Lung (tissue), 17 donors: ENCODE measurements at places on chromosomes 12 and 14. TPM values are rescaled to one million over a fixed set of nuclear protein-coding genes. Genes with fewer than 3 reads are reported as not detected.
A peak's percentile ranks its signal among the peaks of the same experiment; 100 is the strongest.

- H3K4me3 ChIP-seq, result peak within 1 kb of the TSS; percentile 46
- H3K27ac ChIP-seq, result peak within 1 kb of the TSS; percentile 83
- peaks cover 33% of the 10 kb centered on the region for H3K4me1 ChIP-seq
- H3K27me3 ChIP-seq, result peaks cover 16% of the 10 kb centered on the region
- peak; percentile 67 for DNase-seq
- no peaks in the 10 kb centered on the region for H3K36me3 ChIP-seq
Measured at GRCh38 chr12:22334410-22335100, at the start of gene ST8SIA1. TSS of gene ST8SIA1 (minus strand) at chr12:22334707. CDS start at chr12:22334232, 475 bp downstream.

DNA sequence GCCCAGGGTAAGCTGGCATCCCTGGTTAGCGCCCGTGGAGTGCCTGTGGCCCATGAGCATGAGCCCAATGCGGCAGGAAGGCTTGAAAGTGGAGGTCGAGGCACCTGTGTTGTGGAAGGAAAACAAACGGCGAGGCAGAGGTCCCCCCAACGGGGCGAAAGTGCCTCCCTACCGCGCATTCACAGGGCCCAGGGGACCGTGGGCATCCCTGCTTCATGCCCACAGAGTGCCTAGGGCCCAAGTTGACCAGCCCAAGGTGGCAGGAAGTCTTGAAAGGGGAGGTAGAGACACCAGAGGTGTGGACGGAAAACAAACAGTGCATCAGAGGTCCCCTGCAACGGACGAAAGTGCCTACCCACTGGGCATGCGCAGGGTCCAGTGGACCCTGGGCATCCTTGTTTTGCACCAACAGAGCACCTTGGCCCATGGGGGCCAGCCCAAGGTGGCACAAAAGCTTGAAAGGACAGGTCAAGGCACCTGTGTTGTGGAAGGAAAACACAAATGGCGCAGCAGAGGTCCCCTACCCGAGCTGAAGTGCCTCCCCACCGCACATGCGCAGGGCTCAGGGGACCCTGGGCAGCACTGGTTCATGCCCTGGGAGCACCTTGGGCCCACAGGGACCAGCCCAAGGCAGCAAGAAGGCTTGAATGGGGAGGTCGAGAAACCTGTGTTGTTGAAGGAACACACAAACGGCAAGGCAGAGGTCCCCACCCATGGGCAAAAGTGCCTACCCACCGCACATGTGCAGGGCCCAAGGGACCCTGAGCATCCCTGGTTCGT is 377.5 kb downstream of the ALG10 start:
- H3K4me1 ChIP-seq, result no peaks in the 10 kb centered on the region
- H3K4me3 ChIP-seq, result no peak overlapping the region
- H3K27ac ChIP-seq, result no peak overlapping the region
- H3K27me3 ChIP-seq, result no peaks in the 10 kb centered on the region
- DNase-seq, result no peak
- no peaks in the 10 kb centered on the region for H3K36me3 ChIP-seq

- no peak overlapping the region for H3K27ac ChIP-seq
- DNase-seq, result no peak
- H3K4me3 ChIP-seq, result no peak overlapping the region
- H3K4me1 ChIP-seq, result peaks cover 4% of the 10 kb centered on the region
Measured at GRCh38 chr12:53978477-53979356, 4.0 kb upstream of the HOTAIR start.

- H3K27me3 ChIP-seq, result no peaks in the 10 kb centered on the region
- H3K4me1 ChIP-seq, result peaks cover 15% of the 10 kb centered on the region
- peak overlapping the region; percentile 92 for H3K4me3 ChIP-seq
- H3K27ac ChIP-seq, result no peak overlapping the region
Measured at GRCh38 chr12:42590330-42590934, 886 bp upstream of the PRICKLE1 start.

DNA sequence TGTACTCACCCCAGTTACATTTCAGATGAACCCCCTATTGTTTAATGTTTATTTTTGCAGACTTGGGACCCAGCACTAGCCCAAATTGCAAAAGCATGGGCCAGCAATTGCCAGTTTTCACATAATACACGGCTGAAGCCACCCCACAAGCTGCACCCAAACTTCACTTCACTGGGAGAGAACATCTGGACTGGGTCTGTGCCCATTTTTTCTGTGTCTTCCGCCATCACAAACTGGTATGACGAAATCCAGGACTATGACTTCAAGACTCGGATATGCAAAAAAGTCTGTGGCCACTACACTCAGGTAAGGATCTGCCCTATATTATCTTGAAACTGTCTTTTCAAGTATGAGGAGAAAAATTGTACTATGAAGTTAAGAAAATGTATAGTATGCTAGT is 1.2 kb downstream of the GLIPR1 start:
- no peak for DNase-seq
- no peaks in the 10 kb centered on the region for H3K4me1 ChIP-seq
- no peak overlapping the region for H3K27ac ChIP-seq

DNA sequence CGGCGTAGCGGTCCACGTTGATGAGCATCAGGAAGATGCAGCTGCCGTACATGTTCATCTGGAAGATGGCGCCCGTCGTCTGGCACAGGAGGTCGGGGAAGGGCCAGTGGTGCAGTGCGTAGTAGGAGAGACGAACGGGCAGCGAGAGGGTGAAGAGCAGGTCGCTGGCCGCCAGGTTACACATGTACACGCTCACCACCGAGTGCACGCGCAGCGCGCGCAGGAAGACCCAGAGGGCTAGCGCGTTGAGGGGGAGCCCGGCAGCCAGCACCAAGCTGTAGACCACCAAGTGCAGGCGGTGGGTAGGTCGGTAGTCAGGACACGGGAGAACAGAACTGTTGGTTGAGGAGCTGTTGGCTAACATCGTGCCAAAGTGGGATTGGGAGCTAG is 13.7 kb upstream of the CHD4 start:
- H3K27me3 ChIP-seq, result no peaks in the 10 kb centered on the region
- peaks cover 25% of the 10 kb centered on the region for H3K4me1 ChIP-seq
- no peak overlapping the region for H3K4me3 ChIP-seq
- H3K27ac ChIP-seq, result no peak overlapping the region

DNA sequence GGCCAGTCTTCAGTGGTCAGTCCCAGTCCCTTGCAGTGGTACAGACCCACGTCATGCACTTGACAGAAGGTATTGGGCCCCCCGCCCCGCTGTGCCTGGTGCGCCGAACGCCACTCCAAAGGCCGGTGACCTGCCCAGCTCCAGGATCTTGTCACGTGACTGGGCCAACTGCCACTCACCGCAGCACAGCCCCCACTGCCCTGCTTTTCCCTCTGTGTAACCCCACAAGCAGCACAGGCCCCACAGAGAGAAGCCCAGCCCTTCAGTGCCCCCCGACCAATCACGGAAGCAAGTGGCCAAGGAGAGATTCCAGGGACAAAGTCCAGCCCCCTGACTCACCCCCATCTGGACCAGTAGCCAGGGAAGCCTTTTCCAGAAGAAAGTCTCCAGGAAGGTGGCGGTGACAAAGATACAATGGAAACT is 498 bp downstream of the GPR132 start:
- peak overlapping the region; percentile 29 for H3K27ac ChIP-seq
- no peaks in the 10 kb centered on the region for H3K4me1 ChIP-seq
- H3K4me3 ChIP-seq, result no peak overlapping the region
- no peak for DNase-seq
- H3K36me3 ChIP-seq, result no peaks in the 10 kb centered on the region

The CLEC2A gene
- not detected for total RNA-seq

The KCNC2 gene
- total RNA-seq, result 0.06 TPM
